Ovary (tissue), 10 donors: ENCODE measurements at places on chromosomes 6 and 20.

- no peak for DNase-seq
Observed at GRCh38 chr20:9068233-9068801, 570 bp upstream of the PLCB4 start.

DNA sequence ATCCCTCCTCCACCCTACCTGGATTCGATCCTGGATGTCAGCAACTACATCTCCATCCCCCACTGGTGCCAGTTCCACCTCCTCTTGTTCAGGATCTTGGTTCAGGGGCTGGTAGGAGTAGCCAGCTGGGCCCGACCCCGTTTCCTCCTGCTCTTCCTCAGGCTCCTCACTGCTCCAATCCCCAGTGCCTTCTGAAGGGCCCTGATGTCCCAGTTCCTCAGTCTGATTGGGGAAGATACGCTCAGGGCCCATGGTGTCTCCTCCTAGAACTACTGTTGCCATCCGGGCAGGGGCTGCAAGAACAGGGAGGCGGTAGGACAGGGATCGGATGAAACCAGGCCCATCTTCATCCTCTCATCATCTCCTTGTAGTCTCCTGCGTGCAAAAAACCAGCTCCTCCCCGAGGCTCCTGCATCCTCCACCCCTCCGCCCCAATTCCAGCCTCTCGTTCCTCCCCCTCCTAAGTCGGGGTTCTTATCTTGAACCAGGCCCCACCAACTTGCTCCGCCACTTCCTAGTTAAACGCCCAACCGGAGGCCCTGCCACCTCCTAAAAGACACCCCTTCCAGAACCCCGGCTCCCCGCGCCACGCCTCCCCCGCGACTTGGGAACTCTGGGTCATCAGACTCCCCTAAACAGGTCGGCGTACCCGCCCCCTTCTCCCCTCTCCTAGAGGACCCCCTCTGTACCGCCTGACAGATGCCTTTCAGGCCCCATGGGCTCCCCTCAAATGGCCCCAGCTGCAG is 476 bp downstream of the MEA1 start:
- no peak for DNase-seq

GRCh38 chr20:1566701-1567100 is 9.2 kb upstream of the SIRPD start:
- no peak for DNase-seq

- no peak for DNase-seq
Observed at GRCh38 chr6:24949020-24949569, 13.3 kb upstream of the RIPOR2 start.

DNA sequence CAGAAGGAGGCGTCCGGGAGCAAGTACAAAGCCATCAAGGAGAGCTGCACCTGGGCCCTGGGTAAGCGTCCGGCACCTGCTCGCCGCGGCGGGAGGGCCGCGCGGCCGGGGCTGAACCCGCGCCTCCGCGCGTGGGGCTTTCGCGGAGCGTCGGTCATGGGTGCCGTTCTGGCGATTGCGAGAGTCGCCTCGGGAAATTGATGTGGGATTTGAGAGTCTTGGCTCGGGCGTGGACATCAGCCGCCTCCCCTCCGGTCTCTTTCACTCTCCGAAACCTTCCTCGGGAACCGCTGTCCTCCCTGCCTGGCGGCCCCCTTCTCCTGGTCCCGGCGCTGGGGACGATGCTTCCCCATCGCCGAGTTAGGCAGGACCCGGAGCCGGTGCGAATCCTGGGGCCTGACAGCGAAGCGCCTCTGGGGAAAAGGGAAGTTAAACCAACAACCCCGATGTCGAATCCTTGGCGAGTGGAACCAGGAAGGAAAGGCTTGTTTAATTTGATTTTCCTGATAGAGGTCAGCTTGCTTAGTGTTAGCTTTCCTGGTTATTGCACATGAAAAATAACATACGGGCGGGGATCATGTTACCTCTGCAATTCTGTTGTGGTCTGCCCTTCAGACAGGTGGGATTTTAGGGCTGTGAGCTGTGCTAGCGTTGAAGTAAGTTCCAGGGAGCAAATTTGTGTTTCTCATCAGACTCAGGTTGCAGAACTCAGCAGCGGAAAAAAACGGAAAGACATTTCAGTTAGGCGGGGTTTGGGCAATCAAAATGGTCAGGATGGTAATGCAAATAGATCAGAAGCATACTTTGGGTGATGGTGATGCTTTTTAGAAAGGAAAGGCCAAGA is 594 bp downstream of the ARFGEF3 start:
- DNase-seq = no peak

DNA sequence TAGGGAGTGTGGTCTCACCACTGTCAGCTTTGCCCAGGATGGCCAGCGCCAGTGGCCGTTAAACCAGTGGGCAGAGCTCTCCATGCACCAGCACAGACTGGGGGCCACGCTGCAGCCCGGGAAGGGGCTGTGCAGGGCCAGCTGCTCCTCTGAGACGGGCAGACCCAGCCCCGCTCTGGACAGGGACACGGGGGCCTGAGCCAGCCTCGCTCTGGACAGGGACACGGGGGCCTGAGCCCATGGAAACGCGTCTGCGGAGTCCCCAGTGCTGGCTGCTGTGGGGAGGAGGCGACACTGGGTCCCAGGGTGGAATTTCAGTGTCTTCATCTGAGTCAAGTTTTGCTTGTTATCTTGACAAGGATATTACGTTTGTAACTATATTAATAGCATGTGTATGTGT is 402.7 kb downstream of the CDH4 start:
- DNase-seq = no peak

DNA sequence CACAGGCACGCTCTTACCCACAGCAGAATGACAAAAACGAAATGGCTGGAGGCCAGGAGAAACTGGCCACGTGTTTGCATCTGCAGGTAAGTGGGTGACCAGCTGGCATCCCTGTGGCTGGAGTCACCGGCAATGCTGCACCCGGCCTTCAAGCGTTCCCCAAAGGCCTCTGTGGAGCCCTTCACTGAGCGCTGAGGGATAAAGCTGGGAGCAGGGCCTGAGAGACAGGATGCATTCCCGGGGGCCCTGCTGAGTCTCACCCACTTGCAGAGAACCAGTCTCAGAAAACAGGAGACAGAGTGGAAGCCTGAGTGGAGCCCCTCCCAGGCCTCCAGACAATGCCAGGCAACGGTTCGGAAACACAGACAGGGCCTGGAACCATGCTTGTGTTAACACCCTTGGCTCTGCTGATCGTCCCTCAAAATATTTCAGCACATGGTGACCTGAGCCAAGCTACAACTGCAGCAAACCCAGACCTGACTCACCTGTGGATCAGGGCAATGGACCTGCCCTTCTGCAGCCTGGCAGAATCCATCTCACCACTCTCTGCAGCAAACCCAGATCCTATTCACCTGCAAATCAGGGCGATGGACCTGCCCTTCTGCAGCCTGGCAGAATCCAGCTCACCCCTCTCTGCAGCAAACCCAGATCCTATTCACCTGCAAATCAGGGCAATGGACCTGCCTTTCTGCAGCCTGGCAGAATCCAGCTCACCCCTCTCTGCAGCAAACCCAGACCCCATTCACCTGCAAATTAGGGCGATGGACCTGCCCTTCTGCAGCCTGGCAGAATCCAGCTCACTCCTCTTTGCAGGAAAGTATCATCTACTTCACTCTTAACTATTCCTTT is 39.8 kb downstream of the TBXT start:
- no peak for DNase-seq

DNA sequence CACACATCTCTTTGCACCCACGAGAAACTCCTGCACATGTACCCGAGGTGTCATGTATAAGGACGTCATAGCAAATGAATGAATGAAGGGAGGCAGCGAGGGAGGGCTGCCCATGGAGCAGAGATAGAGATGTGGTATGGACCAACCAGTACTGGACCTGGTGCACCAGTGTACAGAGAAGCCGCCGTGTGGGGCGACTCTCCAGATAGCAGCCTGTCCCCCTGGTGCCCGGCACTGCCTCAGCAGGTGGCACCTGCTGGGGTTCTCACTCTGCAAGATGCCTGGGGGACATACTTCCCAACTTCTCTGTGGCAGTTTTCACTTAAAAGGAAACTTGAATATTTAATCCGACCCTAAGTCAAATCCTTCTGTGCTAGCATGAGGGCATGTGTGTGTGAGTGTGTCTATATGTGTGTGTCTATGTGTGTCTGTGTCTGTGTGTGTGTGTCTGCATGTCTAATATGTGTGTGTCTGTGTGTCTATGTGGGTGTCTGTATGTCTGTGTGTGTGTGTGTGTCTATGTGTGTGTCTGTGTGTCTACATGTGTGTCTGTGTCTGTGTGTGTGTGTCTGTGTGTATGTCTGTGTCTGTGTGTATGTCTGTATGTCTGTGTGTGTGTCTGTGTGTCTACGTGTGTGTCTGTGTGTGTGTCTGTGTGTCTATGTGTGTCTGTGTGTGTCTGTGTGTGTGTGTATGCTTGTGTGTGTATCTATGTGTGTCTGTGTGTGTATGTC is 132.0 kb downstream of the RNASET2 start:
- no peak for DNase-seq

DNA sequence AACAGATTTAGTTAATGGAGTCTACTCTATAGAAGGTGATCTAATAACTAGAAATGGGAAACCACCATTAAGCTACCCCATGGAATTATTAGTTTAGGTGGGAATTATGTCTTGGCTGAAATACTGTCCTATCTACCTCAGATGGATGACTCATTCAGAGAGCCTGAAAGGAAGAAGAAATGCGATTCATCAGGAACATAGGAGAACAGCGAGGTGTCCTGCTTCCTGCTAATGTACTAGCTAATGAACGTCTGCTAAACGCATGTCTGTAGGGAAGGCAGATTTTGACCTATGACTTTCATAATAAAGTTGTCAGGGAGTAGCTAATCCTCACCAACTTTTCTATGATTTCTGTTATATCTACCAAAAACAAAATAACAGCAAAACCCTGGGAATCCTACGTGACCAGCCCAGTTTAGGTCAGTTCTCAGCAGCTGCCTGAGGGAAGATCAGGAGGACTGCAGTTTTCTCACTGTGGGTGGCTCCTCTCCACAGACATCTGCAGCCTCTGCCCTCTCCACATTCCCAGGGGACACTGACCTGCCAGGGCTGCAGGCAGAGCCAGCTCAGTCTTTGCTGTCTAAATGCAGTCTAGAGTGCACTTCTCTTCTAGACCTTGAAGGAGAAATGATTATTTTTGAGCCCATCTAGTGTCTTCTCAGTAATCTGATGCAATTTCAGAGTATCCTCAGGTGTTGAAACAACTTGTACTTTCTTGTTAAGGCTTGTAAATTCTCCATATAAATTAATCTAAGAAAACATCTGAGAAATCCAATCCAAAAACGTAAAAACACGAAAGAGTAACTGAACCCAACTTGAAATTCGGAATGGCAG is 18.1 kb upstream of the SFT2D1 start:
- DNase-seq = no peak

DNA sequence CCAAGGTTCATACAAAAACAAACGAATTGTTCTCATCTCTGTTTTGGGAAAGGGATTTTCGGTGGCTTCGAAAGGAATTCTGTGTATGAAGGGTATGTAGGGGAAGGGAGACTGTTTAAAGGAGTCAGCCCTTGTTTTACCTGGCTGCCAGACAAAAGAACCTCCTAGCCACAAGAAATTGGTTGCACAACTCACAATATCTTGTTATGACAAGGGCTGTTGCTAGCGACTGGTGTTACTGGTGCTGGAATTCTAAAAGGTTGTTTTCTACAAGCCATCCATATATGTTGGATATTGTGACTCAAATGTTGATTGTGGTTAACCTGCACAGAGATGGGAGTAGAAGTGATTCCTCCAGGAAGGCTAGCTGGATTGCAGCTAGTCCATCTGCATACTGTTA is 34.6 kb upstream of the CITED2 start:
- DNase-seq = no peak

- no peak for DNase-seq
Observed at GRCh38 chr6:15715060-15715459, 52.2 kb upstream of the DTNBP1 start.

- DNase-seq = no peak
Observed at GRCh38 chr6:107496892-107497684, 7.2 kb downstream of the SOBP start.

DNA sequence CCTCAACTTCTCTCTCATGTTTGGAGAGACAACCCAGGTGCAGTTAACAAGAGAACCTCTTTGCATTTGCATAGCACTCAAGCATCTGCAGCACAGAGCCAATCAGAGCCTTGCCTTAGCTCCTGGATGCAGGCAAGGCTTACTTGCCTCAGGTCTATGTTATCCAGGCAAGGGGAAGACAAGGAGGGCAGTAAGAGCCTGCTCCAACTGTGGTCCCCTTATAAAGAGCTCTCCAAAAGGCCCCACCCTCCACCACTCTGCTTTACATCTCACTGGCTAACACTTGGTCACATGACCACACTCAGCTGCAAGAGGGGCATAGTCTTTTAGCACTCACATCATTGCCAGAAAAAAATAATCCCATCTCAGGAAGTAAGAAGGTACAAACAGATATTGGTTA is 540.0 kb downstream of the PTPRT start:
- DNase-seq = no peak

- DNase-seq = no peak
Observed at GRCh38 chr6:2716936-2717700, 33.6 kb downstream of the MYLK4 start.

- DNase-seq = no peak
Observed at GRCh38 chr20:53212018-53212417, 239.9 kb downstream of the TSHZ2 start.

- DNase-seq = no peak
Observed at GRCh38 chr6:26243752-26244151, 121.2 kb upstream of the BTN3A2 start.
